Activated CD4-positive, alpha-beta T cell treated with anti-CD3 and anti-CD28 coated beads, Interleukin-2, amount 50 U/mL, for 4 hours (primary cell): ENCODE measurements at places on chromosomes 13 and 19.

GRCh38 chr13:35784286-35784951 is 307.9 kb upstream of the MAB21L1 start:
- no peak for DNase-seq

DNA sequence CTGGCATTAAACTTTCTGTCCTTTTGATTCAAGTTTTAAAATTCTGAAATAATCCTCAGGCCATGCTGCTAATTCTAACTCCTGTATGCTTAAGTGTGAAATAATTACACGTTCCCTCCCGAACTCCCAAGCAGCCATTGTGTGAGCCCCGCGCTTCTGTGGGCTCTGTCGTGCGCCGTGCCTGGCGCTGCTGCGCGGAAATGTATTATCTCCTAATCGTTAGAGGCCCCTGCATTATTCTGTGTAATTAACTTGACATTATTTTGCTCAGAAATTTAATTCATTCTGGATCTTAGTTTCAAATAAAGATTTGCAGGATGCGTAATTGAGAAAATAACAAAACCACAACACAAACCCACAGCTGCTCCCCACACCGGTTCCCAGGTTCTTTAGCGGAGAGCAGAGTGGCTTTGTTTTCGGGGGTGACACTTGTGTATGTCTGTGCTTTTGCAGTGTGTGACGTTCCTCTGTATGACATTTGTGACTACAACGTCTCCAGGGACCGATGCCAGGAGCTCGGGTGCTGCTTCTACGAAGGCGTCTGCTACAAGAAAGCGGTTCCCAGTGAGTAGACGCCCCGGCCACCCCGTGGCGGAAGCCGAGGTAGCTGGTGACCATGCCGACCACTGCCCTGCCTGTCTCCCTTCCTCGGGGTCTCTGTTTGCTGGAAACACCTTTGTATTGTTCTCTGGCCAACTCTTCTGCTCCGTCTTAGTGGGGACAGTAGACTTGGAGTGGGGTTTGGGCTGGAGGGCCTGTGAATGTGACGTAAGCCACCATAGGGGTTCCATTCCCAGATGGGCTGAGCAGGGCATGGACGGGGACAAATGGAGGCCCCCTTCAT is 7.5 kb downstream of the TEX29 start:
- no peak for DNase-seq

DNA sequence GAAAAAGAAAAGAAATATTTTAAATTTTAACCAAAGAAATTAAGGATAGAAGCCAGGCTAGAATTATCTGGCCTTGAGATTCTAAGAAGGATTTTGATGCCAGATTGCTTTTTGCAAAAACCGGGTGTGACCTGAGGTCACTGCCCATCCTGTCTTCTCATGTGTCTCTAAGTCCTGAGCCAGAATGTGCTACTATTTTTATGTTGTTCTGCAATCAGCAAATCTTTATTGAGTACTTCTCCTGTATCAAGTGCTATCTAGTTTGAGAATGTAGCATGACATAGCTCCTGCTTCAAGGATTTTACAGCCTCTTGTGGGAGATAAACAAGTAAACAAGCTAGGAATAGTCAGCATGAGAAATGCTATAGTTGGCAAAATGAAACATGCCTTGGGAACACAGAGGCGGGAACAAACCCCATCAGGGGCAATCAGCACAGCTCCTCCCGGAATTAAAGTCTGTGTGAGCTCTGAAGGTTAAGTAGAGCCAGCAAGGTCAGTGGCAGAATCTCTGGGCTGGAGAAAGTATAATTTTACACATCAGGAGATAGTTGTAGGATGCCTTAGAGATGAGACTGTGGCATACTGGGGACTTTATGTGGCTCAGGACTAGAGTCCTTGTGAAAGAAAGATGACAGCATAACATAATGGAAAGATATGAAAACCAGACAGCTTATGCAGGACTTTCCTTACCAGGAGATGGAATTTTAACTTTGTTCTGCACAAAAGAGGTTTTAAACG is 899.5 kb upstream of the SLC10A2 start:
- no peak for DNase-seq

DNA sequence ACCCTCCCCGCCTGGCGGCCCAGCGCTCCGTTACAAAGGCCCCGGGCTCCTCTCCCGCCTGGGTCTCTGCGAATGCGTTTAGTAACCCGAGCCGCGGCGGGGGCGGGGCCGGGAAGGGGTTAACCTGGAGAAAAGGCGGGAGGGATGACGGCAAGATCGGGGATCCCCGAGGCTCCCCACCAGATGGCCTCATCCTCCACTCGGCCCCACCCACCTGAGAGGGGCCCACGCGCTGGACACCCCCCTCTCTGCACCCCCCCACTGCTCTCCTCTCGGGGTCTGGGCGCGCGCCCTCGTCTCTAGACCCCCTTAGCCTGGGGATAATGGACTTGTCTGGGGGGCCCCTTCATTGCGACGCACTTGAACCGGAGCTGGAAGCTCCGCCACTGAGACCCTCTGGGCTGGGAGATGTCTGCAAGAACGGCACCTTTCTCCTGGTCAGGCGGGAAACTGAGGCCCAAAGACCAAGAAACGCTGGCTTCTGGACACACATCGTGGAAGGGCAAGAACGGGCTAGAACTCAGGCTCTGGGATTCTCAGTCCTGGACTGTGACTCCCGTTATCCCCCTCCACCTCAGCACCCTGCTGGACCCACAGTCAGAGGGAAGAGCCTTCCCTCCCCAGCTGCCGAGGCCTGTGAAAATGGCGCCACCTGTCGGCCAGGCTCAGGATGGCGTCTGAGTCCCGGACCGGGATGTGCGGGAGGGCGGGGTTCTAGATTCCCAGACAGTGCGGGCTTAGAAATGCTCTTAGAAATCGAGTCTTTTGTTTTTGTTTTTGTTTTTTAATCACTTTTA is 2.9 kb upstream of the LTBP4 start:
- peak; percentile 80 for DNase-seq

DNA sequence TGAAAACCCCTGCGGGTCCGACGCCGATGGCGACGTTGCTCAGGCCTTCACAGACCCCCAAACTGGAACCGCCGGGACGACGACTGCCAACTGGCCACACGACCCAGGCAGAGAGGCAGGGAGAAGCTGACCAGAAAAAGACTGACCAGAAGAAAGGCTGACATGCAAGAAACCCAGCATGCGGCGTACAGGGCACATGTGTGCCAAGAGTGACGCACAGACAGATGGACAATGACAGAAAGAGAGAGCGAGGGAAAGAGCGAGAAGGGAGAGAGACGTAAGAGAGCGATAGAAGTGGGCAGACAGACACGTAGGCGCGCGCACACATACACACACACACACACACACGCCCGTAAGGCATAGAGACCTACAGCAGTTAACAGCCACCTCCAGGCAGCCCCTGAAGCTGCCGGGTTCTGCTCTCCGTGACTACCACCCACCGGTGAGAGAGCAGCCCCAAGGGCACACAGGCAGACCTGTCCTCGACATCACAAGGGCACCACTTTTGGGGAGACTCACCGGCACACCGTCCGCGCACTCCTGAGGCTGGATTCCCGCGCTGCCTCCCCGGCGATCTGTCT is 67.2 kb upstream of the ZNF527 start:
- no peak for DNase-seq

GRCh38 chr19:40191836-40192646 is 815 bp downstream of the MAP3K10 start:
- DNase-seq = no peak

- no peak for DNase-seq
These were observed 11.4 kb upstream of the ZNF135 start for GRCh38 chr19:58047672-58048071.

DNA sequence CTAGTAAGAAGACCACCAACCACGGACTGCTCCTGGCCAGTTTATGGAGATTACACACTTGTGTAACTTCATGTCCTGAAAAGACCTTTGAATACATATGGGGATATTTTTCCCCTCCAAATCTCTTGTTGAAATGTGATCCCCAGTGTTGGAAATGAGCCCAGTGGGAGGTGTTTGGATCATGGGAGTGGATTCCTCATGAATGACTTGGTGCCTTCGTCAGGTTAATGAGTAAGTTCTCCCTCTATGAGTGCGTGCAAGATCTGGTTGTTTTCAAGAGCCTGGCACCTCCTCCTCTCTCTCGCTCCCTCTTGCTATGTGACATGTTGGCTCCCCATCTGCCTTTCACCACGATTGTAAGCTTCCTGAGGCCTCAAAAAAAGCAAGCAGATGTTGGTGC is 769.0 kb upstream of the SLITRK1 start:
- no peak for DNase-seq

GRCh38 chr19:5356428-5356827 is 15.8 kb upstream of the PTPRS start:
- DNase-seq = no peak

- no peak for DNase-seq
These were observed 76.6 kb upstream of the PCDH9 start for GRCh38 chr13:67306742-67307141.

DNA sequence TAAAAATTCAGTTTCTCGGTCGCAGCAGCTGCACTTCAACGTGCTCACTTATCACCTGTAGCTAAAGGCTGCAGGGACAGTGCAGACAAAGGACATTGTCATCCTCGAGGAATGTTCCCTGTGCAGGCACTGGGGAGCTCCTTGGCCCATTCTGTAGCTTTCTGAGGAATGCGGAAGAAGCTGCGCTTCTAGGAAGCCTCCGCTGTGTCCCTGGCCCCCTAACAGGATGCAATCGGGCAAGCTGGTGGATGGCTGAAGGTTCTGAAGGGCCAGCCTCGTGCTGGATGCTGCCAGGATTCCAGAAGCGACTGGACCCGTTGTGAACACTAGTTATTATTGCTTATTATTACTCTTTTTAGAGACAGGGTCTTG is 8.1 kb downstream of the ANO8 start:
- no peak for DNase-seq

GRCh38 chr19:56577719-56578602 is 10.7 kb downstream of the ZNF470 start:
- DNase-seq = no peak

GRCh38 chr13:74062933-74063332 is 71.3 kb downstream of the KLF12 start:
- DNase-seq = peak; percentile 22

DNA sequence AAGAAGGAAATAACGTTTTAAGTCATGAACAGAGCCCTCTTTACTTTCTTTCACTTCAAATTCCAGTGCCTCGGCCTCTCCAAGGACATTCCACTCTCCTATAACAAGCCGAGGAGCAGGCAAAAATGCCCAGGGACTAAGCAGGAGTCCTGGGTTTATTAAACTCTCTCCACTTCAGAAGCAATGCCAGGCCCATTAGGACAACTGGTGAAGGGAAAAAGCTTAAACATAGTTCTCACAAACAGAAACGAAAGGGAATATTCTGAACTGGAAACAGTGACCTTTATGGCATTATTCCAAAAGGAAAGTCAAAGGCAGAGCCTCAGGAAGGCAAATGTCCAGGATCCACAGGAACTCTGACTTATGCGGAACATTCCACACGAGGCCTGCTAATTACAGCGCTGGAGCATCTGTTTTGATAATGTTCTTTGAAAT is 30.9 kb upstream of the MED4 start:
- DNase-seq = no peak

DNA sequence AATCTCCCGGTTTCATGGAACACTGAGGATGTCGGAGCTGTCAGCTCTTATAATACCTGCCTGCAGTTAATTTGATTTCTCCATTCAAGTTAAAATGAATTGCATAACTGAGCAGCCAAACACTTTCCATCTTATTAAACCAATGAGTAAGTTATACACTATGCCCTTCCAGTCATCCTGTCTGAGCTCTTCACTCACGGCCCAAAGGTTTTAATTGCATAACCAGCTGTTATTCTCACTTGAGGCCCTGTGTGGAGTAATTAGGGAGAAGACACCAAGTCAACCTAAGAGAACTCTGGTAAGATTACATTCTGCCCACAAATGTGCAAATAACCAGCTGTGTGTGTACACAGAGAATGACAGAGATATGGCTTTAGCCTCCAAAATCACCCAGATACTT is 303.5 kb downstream of the TBC1D4 start:
- no peak for DNase-seq
